Cortex of kidney (tissue), 1 donor: ENCODE measurements at places on chromosomes 6 and 20.

DNA sequence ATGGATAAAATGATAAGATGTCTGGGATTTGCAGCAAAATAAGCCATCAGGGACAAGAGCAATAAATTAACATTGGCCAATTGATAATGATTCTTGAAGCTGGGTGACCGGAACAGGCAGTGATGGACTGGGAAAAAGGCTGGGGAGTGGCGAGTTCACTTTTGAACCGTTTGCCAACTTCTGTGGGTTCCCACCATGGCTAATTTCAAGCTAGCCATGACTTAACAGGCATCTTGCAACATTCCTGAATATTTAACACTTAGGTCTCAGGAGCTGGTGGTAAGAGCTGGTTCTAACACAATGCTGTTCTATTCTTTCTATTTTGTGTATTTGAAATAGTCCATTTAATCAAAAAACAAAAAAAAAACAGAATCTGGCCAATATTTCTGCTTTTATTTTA is 37.6 kb upstream of the CD83 start:
- no peak for DNase-seq

GRCh38 chr20:12395353-12395752 is 477.7 kb downstream of the BTBD3 start:
- DNase-seq = no peak

- no peak for DNase-seq
Measured at GRCh38 chr6:110422444-110422822, 7.1 kb upstream of the DDO start.

DNA sequence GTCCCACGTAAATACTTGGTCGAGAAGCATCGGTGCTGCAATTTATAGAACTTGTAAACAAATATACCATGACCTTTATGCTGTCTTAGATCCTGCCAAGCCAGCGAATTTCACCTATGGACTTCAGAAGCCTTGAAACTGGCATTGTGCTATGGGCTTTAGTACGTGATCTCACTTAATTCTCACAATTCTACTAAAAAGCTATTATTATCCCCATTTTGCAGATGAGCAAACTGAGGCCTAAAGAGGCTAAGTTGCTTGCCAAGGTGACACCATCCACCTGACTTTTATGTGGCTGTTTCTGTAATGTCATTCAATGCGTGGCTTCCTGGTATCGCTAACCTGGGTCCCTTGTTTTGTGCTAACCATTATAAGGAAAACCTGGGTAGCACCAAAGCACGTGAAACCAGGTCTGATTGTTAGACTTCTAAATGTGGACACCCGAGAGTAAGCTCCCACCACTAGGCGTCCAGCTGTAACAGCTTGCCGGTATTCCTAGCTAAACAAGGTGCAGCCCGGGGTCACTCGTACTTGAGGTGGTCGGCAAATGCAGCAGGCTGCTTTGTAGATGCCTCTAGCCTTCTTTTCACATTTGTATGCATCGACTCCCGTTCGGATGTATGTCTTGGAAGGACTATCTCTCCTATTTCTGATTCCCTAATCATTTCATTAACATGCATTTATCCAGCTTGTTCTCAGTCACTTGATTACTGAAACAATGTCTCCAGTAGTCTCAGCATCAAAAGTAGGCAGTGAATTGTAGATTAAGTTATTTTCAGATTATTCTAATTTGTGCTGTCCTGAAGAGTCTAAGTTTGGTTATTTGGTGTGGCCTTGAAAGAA is 1.1 kb downstream of the SYNJ2 start:
- no peak for DNase-seq

DNA sequence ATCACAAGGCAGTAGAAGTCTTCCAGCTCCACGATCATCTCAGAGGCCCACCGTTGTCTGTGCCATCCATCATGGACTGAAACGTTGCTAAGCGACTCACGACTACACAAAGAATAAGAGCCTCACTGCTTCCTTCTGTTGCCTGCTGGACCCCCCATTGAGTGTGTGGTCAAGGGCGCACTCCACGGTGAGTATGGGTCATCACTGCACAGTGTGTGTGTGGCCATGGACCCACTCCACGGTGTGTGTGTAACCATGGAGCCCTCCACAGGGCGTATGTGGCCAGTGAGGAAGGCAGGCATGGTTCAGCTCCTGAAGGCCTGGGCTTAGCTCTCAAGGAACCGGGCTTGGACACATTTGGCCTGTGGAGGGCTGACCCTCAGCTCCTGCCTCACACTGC is 123.4 kb upstream of the AFDN start:
- DNase-seq = no peak

DNA sequence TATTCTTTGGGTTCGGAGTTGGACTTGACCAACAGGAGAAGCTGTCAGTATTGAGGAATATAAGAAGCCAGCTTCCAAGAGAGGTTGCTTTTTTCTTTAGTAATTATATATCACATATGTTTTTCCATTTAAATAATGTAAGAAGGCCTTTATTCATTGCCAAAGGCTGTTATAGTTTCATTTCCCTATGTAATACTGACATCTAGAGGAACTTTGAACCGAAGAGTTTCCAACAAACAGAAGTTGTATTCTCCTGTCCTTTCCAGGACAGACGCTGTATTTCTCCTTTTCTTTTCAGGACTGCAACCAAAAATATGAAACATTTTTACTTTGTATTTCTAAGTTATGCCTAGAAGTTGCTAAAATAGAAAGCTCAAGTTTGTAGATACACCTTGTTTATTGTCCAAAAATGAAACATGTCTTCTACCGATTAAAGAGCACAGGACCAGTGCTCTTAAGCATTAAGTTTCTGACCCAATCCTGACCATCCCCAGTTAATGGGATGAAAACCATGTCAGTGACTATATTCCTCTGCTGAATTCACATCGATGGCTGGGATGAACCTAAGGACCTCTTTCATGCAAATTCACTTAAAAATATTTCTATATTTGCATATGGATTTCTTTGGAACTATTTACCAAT is 55.1 kb downstream of the MYLK4 start:
- DNase-seq = no peak

DNA sequence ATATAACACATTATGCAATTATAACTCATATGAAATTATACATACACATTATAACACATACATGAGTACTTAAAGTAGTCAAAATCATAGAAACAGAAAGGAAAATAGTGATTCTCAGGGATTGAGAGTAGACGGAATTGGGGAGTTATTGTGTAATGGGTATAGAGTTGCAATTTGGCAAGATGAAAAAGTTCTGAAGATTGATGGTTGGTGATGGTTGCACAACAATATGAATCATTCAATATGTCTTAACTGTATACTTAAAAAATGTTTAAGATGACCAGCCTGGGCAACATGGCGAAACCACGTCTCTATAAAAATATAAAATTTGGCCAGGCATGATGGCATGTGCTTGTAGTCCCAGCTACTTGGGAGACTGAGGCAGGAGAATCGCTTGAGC is 372.7 kb downstream of the CDKAL1 start:
- DNase-seq = no peak

GRCh38 chr6:106324726-106325335 is 729 bp downstream of the ATG5 start:
- no peak for DNase-seq

GRCh38 chr20:46130534-46130933 is 12.4 kb downstream of the CD40 start:
- no peak for DNase-seq

- DNase-seq = no peak
Measured at GRCh38 chr6:142592876-142593275, 291.1 kb downstream of the ADGRG6 start.

DNA sequence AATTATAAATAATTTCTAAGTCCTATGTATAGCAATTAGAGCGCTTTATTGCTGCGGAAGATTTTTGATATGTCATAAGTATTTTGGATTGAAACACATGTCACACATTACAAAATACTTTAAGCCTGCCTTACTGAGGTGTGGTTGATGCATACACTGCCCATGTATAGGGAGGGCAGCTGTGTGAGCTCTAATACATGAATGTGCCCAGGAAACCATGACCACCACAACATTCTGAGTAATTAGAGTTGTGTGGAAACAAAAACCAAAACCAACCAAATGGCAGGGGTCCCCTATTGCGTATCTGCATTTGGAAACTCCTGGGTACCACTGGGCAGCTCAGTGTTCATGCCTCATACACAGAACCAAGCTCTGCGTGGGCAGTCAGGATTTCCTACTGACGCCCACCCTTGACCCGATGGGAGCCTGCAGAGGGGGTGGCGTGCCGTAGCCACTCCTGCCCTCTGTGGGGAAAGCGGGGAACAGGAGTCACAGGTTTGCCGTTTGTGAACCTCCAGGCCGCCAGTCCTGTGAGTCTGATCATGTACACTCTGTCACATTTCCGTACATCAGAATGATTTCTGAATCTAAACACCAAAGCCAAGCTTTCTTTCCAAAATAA is 50.9 kb upstream of the PDE10A start:
- no peak for DNase-seq

GRCh38 chr6:168452685-168453377 is 11.8 kb downstream of the SMOC2 start:
- no peak for DNase-seq

DNA sequence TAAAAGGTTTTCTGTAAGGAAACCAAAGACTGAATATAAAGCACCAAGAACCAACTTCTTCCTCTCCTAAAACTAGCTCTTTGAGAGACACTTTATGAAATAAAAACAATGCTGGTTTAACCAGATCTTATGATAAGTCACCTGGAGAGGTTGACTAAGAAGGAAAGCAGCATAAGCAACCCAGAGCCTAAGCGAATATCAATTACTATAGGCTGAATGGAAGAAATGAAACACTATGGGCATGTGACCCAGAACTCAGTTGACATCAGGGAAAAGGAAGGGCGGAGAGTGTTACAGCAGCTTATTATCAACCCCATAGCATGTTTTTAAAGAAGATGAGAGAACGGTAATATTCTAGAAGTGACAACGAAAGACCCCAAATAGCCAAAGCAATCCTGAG is 94.1 kb upstream of the STMND1 start:
- no peak for DNase-seq

GRCh38 chr20:38890497-38890818 is 35.8 kb upstream of the FAM83D start:
- DNase-seq = no peak

DNA sequence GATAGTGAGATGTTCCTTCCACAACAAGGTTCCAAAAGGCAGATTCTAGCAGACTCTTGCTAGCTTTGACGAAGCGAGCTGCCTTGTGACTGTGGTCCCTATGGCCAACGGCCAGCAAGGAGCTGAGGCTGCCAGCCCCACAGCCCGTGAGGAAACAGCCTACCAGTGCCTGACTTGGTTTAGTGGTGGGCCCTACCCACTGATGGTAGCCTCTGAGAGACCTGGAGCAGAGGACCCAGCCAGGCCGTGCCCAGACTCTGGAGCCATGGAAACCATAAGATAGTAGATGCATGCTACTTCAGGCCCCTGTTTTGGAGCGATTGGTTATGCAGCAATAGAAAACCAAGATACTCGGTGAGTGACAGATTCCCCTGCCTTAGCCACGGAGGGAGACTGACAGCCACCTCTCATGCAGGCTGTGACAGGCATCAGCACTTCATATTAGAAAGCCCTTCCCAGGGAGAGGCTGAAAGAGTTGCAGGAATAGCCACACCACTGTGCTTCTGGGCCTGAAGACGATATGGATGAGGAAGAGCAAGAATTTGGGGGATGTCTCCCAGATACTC is 19.2 kb downstream of the PSMG4 start:
- no peak for DNase-seq
